ENCODE measurements at places on chromosomes 11 and 22.

GRCh38 chr11:20670932-20671403 is 1.6 kb downstream of the NELL1 start:
- DNase-seq, result no peak

GRCh38 chr11:46837860-46838259 is 8.2 kb downstream of the CKAP5 start:
- no peak for DNase-seq

DNA sequence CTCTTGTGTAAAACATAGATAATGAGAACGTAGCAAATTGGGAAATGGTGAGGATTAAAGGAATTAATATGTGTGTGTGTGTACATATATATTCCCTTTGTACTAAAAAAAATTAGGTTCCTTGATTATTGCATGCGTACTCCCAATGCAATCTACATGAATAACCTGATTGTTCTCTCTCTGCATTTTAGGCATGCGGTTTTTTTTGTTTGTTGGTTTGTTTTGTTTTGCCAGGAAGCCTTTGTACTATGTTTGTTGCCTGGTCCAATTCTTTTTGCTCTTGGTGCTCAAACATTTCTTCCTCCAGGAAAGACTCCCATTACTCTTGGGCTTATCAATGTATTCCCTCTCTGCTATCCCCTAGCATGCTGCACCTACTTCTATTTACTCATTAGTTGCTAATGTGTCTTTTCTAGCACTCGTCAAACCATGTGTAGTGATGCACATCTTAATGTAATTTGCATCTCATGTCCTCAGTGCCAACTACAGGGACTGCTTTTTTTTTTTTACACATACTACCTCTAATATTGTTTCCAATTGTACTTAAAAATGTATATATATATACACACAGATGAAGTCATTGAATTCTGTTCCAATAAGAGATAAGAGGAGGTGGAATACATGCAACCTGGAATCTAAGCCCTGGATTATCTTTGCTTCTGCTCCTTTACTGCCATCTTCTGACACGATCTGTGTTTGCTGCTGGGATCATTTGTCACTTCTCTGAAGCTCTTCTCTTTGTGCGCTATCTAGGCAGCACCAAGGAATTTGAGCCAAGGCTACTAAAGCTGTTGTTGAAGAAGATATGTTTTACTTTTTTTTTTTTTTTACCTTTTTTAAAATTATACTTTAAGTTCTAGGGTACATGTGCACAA is 197.2 kb upstream of the ANO3 start:
- no peak for DNase-seq

- DNase-seq, result no peak
Measured at GRCh38 chr11:129779342-129779741, 36.3 kb upstream of the TMEM45B start.

GRCh38 chr11:111982541-111983186 is 42.5 kb upstream of the DLAT start:
- DNase-seq, result no peak

DNA sequence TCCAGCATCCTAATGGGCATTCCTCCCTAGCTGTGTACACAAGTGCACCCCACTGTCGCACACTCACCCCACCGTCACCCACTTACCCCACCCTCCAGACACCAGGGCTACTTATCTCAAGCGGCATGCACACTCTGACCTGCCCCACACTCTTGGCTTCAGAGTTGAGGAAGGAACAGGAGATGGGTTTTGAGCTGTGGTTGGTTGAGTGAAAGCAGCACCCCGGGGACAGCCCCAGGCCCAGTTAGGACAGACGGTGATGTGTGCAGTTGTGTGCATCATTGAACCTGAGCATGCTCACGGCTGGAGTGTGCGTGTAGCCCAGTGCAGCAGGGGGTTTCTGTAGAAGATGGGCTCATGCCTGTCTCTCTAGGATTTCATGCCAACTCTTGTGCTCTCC is 32.5 kb downstream of the AHNAK start:
- DNase-seq, result no peak

GRCh38 chr11:34810107-34810562 is 106.0 kb downstream of the APIP start:
- no peak for DNase-seq

DNA sequence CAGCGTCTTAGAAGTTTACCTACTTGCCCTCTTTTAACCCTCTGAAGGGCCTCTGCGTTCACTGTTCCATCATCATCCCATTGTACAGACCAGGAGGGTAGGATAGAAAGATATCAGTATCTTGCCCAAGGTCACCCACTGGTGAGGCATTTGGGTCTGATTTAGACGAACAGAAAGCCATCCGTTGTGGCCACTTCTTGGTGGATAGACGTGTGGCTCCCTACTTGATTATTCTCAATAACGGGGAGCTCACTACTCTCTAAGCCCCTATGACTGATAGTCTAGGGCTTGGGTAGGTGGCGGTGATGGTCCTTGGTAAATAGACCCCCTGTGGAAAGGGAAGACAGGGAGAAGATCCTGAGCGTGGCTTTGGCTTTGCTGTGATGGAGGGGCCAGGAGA is 28.6 kb upstream of the PRR5 start:
- no peak for DNase-seq

GRCh38 chr11:115665175-115665821 is 161.1 kb upstream of the CADM1 start:
- no peak for DNase-seq

GRCh38 chr11:20102397-20102796 is 57.9 kb downstream of the DBX1 start:
- no peak for DNase-seq

DNA sequence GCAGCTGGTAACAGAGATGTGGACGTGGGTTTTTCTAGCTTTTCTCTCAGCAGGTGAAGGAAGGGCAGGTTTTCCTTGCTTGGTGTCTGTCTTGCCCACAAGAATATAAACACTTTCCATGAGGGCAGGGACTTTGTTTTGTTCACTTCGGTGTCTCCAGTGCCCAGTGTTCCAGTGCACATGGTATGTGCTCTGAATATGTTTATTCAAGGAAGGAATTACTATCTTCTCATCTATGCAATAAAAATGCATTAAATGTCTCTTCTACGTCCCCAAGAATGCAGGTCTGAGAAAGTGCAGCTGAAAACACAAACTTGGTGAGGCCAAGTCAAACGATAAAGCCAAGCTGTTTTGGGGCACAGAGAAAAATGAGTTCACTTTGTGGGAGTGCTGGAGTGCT is 56.3 kb upstream of the PLET1 start:
- DNase-seq, result no peak

- no peak for DNase-seq
Measured at GRCh38 chr11:77195071-77195755, 67.2 kb downstream of the MYO7A start.

GRCh38 chr11:87739766-87740165 is 435.5 kb downstream of the RAB38 start:
- DNase-seq, result no peak

GRCh38 chr22:25232301-25232700 is 12.9 kb downstream of the CRYBB2 start:
- no peak for DNase-seq

- no peak for DNase-seq
Measured at GRCh38 chr11:114088836-114089235, 29.3 kb downstream of the ZBTB16 start.

GRCh38 chr11:9922806-9923205 is 258.9 kb downstream of the SWAP70 start:
- no peak for DNase-seq

- peak; percentile 24 for DNase-seq
Measured at GRCh38 chr11:8289492-8289918, 25.8 kb upstream of the LMO1 start.

- no peak for DNase-seq
Measured at GRCh38 chr22:24565077-24565476, 9.3 kb downstream of the SNRPD3 start.

DNA sequence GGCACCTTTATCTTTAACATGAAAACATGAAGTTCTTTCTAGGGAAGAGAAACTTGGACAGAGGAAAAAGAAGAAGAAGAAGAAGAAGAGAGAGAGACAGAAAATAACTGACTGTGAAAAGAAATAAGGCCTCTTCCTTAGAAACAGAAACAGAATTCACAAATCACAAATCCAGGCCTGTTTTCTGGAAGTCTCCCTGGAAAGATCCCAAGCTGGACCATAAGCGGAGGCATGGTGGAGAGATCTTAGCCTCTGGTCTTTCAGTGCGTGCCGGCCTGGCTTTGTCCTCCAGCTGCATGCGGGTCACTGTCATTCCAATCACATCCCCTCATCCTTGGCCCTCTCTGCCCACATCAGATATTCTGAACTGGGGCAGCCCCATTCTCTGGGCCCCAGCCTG is 6.9 kb downstream of the FXYD6 start:
- no peak for DNase-seq

- peak; percentile 73 for DNase-seq
Measured at GRCh38 chr11:66100272-66101065, 30.4 kb downstream of the PACS1 start.

DNA sequence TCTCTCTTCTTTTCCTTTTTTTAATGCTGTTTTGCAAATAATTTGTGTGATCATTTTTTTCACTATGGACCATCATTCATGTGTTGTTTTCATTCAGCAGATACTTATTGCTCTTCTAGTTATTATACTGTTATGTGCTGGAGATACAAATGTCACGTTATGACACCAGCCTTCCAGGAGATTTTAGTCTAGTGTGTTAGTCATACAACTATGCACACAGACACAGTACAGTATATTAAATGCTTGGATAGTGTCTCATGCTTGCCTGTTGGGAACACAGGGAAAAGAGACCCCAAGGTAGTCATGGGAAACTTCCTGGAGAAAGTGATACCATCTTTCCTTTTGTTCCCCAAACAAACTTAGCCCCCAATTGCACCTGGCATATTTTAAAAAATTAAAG is 116.1 kb downstream of the UVRAG start:
- no peak for DNase-seq

GRCh38 chr11:61049859-61050258 is 52.4 kb upstream of the CD5 start:
- DNase-seq, result no peak

DNA sequence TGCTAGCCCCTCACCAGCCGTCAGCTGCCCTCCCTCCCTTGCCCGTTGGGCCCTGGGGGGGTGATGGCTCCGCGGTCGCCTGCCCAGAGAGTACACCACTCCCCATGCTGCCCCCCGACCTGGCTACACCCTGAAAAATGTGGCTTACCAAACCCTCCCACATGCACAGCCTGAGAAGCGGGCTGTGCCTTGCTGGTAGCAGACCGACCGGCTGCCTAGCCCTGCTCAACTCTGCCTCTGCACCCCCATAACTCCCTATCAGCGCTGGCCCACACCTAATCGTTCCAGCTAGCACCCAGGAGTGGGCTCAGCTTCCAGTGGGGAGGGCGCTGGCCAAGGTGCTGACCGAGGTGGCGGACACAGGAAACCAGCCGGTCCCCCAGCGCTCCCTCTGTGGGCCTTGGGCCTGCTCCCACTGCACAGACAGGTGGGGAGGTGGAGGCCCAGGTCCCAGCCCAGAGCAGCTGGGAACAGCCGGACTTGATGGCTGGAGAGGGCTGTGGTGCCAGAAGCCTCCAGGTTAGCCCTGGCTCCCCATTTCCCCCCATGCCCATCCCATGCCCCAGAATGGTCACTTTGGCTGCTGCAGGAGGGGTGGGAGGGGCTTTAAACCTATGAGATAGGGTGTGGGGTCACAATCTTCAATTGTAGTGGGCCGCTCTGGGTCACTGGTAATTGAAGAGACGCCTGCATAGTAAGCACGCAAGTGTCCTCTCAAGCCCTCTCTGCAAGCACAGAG is 32.1 kb upstream of the PRODH start:
- DNase-seq, result no peak

- DNase-seq, result no peak
Measured at GRCh38 chr11:122879785-122880184, 2.8 kb upstream of the JHY start.

DNA sequence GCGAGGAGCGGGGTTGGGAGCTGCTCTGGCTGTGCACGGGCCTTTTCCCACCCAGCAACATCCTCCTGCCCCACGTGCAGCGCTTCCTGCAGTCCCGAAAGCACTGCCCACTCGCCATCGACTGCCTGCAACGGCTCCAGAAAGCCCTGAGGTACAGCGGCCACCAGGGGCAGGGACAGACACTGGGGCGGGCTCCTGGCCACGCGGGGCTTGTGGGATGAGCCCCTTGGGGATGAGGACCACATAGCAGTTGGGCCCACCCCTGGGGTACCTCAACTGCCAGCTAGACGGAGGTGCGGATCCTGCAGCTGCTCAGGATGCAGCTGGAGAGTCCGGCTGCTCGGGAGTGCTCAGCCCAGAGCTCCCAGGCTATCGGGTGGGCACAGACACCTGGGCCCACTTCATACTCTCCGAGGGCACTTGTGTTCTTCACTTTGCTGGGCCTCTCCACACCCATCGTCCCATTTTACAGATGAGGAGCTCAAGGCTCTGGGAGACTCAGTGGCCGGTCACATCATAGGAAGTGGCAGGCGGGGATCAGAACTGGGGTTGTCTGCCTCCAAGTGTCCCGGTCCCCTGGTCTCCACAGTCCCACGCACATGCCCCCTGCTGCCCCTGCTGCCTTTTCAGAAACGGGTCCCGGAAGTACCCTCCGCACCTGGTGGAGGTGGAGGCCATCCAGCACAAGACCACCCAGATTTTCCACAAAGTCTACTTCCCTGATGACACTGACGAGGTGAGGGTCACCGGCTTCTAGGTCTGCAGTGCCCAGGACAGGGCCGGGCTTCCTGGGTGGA is 77.6 kb downstream of the MYO7A start:
- no peak for DNase-seq

DNA sequence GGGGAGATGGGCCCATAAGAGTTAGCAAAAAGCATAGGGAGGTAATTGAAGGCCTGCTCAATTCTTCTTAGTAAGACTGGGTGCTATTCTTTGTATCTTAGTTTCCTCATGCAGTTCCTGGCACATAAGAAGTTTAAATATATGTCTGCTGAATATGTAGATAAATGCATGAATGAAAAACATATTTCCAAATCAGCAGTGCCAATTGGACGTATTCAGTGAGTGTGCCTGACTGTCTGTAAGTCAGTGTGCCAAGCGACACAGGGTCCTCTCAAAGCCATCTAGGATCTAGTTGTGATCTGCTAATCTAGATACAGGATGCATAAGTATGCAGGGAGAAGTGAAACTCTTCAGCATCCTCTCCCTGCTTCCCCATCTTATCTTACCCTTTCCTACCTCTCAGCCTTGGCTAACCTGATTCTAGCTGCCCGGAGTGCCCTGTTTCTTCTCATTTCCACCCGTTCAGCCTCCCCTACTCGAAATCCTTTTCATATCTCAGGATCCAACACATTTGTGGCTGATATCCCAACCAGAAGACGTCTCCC is 91.1 kb upstream of the SORL1-AS1 start:
- DNase-seq, result no peak

- DNase-seq, result no peak
Measured at GRCh38 chr11:70352601-70353000, 45.7 kb upstream of the CTTN start.

DNA sequence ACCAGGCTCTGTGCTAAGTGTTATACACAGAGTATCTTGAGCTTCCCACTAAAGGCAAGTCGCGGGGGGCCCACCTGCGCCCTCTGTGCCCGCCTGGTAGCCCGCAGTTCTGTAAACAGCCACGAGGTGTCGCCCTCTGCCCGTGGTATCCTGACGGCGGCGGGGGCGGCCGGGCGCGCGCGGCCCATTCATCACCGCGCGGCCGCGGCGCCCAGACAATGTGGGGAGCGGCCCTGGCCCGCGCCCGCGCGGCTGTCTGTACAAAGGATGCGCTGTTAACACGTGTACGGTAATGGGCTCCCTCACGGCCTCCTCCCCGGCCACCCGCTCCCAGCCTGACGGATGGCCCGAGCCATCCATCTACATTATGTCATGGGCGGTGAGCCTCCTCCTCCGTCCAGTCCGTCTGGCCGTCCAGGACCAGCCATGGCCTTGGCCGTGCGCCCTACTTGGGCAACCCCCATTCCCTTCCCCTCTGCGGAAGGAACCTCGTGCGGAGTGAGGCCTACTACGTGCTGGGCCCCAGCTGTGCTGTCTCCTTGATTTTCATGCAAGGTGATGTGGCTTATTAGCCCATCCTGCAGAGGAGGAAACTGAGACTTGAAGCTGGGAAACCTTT is 99.4 kb downstream of the MIAT start:
- no peak for DNase-seq

Data from NCI-H2107 (cell line).